ENCODE measurements at places on chromosomes 16 and 17.

- DNase-seq, result peak; percentile 22
These were observed 1.3 kb upstream of the CUEDC1 start for GRCh38 chr17:57956291-57957119.

DNA sequence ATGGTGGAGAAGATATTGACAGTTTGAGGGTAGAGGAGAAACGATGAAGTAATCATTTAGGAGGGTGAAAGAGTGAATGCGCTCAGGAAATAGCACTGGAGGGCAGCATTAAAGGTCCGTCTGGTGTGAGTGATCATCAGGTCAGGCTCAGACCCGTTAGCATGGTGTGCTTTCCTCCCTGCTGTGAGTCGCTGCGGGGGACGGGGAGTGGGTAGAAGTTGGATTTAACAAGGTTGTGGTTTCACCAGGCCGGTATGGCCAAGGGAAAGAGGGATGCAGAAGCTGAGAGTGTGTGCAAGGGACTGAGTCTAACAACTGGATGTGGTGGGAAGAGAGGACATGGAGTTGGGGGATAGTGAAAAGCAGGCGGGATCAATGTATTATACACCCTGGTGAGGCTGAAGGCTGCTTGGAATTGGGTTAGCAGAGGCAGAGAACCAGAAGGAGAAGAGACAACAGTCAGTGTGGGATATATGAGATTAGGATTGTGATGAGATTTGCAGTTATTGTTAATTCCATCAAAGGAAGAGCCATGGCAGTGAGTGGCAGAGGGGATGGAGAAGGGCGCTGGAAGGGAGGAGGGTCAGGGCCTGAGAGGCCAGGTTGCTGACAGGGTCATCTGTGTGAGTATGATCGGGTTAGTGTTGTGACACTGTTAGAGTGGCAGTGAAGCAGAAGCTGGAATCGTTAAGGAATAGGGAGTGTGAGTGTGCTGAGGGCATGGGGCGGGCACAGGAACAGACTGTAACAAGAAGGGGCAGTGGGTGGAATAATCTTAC lies 59.0 kb upstream of the TBX2 start:
- no peak for DNase-seq

GRCh38 chr16:74079232-74079586 lies 217.4 kb upstream of the PSMD7 start:
- DNase-seq, result no peak

DNA sequence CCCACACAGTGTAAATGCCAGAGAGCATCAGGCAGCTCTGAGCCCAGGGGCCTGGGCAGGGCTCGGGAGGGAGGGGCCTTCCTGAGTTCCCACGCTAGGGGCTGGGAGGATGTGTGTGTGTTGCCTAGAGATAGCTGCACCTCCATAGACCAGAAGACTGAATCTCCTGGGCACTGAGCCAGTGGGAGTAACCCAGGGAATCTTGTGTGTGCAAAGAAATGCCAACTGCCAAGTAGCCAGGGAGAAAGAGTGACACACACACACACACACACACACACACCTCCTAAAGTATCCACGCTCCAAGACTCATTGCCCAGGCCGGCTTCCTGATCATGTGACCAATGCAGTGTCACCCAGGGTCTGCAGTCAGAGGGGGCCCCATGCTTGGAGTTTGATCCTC lies 166.2 kb upstream of the RPL38 start:
- no peak for DNase-seq

GRCh38 chr17:55462711-55463110 lies 41.1 kb upstream of the MMD start:
- no peak for DNase-seq

DNA sequence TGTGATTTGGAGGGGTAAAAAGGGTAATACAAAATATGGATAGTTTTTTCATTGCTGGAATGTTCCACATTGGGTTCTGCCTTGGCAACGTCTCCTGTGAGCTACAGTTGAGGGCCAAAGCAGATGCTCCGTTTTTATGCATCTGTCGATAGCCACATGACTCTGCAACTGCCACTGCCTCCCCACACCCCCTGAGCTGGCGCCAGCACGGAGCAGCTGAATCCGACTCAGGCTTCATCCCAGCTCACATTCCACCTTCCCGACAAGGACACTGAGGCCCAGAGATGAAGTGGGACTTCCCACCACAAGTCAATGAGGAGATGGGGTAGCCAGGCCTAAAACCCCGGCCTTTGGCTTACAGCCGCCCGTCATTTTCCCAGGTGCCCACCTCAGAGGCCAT lies 334.1 kb downstream of the CDH13 start:
- peak; percentile 38 for DNase-seq

GRCh38 chr17:80065478-80066170 lies 29.2 kb downstream of the CCDC40 start:
- no peak for DNase-seq

DNA sequence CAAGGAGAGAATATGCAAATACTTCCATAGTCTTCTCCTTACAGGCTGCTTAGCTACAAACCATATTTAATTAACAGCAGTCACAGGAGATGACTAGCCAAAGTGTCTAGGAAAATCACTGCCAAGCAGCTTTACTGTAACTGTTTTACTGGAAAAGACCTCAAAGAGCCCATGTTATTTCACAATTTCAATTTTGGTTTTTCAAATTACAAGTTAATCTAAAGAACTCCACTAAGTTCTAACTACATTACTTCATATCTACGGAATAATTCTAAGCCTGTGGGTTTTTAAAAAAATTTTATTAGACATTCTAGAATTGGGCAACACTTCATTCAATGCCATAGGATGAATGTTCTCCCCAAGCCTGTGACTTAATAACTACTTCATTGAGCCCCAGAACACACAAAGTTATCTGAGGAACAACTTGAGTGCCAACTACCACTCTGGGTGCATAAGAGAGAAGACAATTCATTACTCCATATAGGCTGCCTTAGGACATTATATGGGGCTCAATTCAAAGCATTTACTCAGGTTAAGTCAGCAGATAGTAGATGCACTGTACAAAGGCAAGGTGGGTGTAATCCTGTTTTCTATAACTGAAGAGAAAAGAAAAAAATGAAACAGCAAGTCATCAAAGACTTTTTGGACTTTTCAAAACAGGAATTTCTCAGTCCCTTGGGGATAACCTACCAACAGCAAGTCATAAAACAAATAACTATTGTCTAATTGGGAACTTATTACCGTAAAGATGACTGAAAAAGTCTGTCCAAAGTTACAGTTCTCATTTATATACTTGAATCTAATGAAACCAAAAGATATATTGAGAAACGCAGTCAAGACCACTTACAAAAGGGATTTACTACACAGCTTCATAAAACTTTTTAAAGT lies 33.0 kb downstream of the STAT3 start:
- DNase-seq, result no peak

DNA sequence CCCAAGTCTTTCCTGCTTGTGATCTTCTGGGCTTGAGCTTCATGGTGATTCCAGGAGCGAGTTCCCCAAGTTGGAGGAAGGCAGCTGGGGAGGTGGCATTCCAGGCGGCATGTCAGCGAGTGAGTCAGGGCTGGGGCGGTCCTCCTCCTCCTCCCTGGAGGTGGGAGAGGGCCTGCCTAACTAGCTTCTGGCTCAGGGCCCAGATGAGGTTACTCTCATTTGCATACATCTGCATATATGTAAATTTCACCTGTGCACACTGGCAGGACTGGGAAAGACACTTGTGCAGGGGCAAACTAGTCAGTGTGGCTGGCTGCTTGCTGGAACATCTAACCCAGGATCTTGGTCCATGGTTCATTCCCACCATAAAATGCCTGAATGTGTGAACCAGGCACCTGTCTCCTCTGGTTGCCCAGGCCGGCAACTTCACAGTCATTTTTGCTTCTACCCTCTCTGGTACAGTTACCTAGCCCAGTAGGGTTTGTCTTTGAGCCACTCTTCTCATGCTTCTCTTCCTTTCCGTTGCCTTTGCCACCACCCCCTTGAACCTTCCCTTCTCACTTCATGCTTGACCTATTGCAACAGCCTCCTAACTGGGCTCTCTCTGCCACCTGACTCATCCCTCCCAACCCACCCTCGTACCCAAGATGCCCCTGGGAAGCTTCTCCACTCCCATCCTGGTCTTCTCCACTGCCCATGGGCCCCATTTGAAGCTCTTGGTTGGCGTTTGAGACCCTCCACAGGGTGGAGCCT lies 9.6 kb upstream of the DLX4 start:
- DNase-seq, result no peak

DNA sequence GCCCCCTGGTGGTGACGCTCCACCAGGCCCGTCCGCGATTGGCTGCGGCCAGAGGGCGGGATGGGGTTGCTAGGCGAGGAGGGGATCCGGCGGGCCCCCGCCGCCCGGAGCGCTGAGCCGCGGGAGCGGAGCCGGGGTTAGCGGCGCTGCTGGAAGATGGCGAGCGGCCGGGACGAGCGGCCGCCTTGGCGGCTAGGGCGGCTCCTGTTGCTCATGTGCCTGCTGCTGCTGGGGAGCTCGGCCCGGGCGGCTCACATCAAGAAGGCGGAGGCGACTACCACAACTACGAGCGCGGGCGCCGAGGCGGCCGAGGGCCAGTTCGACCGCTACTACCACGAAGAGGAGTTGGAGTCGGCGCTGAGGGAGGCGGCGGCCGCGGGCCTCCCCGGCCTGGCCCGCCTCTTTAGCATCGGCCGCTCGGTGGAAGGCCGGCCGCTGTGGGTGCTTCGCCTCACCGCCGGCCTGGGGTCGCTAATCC lies at the start of gene CPD:
TSS of gene CPD (plus strand) at position 103 of the 478 bp plus-strand sequence. CDS start at position 157, 54 bp downstream.
- peak; percentile 97 for DNase-seq

GRCh38 chr17:76946772-76947135 lies 78.5 kb downstream of the MGAT5B start:
- no peak for DNase-seq

- no peak for DNase-seq
These were observed 46.1 kb downstream of the ZNRF1 start for GRCh38 chr16:75044800-75045361.

DNA sequence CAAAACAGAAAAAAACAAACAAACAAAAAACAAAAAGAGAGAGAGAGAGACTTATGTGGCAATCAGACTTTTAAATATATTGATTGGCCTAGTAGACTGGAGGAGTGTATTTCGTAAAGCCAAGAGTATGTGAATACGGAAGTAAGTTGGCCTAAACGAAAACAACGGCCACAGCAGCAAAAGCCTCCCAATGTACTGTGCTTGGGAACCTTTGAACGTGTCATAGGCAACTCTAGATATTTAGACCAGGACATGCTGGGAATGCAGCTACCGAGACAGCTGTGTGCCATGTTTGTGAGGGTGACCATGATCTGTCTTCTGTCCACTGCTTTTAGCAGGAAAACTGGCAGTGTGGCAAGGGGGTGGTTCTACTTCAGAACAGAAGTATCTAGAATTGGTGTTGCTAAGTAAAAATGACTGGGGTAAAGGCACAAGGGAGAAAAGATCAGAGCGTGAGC lies 7.4 kb downstream of the MAF start:
- DNase-seq, result no peak

DNA sequence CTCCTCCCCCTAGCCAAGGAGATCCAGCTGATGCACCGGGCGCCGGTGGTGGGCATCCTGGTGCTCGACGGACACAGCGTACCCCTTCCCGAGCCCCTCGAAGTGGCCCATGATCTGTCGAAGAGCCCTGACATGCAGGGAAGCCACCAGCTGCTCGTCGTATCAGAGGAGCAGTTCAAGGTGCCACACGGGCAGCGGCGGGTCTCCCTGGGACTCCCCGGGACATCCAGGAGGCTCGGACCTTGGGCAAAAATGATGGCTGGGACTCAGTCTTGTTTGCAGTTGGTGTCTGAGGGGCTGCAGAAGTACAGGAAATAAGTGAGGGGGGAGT lies 15.8 kb upstream of the MYO15B start:
- DNase-seq, result no peak

DNA sequence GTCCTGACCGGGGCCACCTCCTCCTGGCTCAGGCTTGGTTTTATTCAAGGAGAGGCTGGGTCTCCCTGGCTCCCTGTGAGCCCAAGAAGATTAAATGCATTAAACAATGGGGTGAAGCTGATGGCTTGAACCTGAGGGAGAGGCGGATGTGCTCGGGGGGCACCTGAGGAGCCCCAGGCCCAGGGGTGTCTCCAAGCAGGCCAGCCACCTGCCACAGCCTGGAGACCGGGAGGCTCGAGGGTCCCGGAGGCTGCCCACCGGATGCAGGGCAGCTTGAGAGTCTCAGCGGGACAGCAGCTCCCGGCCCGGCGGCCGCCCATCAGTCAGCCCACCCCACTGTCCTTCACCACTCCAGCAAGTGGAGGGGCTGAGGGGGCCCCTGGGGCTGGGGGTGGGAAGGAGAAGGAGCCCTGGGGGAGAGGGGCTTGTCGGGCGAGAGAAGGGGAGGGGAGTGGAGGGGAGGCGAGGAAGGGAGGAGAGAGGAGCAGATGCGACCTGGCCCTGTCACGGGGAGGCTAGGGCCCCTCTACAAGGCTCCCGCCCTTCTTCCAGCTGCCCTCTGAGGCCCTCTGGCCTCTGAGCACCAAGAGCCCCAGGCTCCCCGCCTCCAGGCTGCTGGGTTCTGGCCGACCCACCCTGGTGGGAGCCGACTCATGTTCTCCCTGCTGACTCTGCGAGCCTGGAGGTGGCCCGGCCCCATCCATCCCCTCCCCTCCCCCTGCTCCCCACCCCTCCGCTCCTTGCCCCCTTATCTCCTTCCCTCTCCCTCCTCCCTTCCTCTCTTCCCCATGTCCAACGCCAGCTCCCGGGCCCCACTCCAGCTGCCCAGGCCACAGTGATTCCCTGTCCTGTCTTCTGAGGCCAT lies 13.2 kb downstream of the CD7 start:
- no peak for DNase-seq

DNA sequence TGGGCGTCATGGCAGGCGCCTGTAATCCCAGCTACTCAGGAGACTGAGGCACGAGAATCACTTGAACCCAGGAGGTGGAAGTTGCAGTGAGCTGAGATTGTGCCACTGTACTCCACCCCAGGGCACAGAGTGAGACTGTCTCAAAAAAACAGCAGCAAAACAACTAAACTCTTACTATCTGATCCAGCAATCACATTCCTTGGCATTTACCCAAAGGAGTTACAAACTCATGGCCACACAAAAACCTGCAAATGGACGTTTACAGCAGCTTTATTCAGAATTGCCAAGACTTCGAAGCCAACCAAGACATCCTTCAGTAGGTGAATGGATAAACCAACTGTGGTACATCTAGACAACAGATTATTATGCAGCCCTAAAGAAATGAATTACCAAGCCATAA lies 4.0 kb downstream of the SIAH1 start:
- no peak for DNase-seq

DNA sequence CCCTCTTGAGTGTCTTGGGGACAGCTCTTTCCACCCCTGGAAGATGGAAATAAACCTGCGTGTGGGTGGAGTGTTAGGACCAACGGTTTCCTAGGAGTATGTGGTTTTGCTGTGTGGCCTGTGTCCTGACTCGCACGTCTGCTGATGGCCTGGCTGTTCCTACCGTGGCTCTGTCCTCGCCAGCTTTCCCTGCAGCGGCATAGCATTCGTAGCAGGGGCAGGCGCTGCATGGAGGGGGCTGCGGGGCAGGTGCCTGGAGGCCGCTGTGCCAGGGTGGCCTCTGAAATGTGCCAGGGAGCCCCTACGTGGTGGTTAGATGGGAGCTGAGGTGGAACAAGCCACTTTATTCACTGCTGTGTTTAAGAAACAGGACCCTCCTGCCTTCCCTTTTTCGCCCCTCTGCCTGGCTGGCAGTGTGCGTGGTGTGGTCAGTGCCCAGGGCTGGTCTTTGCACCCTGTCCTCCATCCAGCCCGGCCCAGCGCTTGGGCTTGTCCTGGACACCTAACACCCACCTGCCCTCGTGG lies 10.6 kb downstream of the SLC16A3 start:
- no peak for DNase-seq

GRCh38 chr16:78324649-78325285 lies 225.3 kb downstream of the WWOX start:
- no peak for DNase-seq

- DNase-seq, result no peak
These were observed 711.2 kb downstream of the MAF start for GRCh38 chr16:78889346-78889745.

All from dorsolateral prefrontal cortex (tissue), 122 donors.